Activated naive CD4-positive, alpha-beta T cell treated with Interleukin-2 at 50 U/mL for 16 hours (primary cell): ENCODE measurements at places on chromosomes 13 and 19.

- peak; percentile 64 for DNase-seq
Observed at GRCh38 chr19:52453324-52454094, at the start of gene ZNF578. ZNF578 (plus strand) TSS chr19:52453553; CDS start chr19:52501846, 48,293 bp downstream.

DNA sequence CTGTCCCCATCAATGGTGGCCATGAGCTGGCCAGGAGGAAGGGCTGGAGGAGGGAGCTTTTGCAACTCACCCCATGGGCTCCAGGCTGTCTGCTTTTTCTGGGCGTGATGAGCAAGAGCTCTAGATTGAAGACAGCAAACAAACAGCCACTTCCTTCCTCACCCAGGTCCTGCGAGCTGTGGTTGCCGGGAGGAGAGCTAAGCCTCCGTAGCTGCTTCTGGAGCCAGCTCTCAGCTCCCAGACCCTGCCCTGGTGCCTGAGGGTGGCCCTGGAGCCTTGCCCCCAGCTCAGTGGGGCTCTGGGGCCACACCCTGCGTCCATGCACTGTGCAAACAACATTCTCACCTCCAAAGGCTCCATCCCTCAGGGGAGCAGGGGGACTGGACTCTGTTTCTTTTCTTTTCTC, 6.2 kb downstream of the MYO1F start:
- peak; percentile 51 for DNase-seq

GRCh38 chr13:27790523-27790922, 1.8 kb upstream of the GSX1 start:
- DNase-seq = no peak

- peak; percentile 42 for DNase-seq
Observed at GRCh38 chr19:54387991-54388801, 23.5 kb upstream of the LAIR1 start.

DNA sequence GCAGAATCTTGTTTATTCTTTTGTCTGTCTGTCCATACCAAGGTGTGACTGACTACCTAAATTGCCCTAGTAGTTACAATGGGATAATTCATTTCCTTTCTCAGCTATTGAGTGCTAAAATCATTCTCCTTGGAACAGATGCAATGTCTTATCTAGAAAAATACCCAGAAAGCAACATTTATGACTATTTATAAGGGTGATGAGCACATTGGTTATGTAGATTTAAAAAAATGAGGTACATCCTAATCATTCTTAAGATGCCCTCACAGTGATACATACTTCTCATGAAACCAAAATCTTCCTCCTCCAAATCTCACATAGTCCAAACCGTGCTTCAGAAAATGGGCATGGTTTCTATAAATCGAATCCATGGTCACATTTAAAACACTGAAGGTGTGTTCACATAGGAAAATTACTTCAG, 11.6 kb upstream of the UBE2L5 start:
- DNase-seq = no peak

DNA sequence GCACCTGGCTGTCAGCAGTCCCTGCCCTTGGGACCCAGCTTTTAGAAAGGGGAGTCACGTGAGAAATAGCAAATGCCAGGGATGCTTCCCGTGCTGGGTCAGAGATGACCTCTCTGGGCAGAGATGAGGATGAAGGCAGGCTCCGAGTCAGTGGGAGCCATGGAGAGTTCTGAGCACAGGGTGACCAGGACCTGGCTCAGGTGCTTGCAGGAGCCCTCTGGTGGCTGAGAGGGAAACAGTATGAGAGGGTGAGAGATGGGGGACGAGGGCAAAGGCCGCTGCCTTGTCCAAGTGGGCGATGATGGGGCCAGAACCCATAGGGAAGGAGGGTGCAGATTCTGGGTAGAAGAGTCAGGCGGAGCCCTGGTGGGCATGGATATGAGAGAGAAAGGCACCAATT, 15.8 kb downstream of the TMED1 start:
- DNase-seq = no peak

- DNase-seq = peak; percentile 11
Observed at GRCh38 chr19:32676186-32676894, 692 bp downstream of the RGS9BP start.

GRCh38 chr13:113654591-113655345, 3.2 kb downstream of the ATP4B start:
- no peak for DNase-seq

DNA sequence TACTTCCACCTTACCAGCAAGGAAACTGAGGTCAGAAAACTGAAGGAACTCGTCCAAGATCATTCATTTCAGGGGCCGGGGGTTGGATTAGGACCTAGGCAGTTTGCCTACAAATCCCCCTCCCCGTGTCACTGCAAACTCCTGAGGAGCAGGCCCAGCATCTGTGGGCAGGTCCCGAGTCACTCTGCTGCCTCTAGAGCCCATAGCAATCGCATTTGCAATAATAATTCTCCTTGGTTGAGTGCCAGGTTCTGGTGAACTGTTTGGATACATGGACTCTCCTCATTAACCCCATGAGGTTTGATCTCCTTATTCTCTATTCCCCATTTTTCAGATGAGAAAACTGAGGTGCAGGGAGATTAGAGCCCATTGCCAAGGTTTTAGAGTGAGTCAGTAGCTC, 903 bp downstream of the PIN1 start:
- no peak for DNase-seq
